Diencephalon (tissue), 1 donor: ENCODE measurements at places on chromosomes 7 and 10. TPM values are rescaled to one million over a fixed set of nuclear protein-coding genes. Genes with fewer than 3 reads are reported as not detected.

CALY gene
- 36.4 TPM for total RNA-seq

TBC1D12 gene
- total RNA-seq: 66.2 TPM

DMTF1 gene
- 130 TPM for total RNA-seq

GPR26 gene
- 13.8 TPM for total RNA-seq

MTERF1 gene
- total RNA-seq: 19.4 TPM

UNCX gene
- total RNA-seq: 2.3 TPM

C10orf53 gene
- not detected for total RNA-seq

OR6B1 gene
- total RNA-seq: not detected

GIMAP2 gene
- total RNA-seq: 6.7 TPM
